ENCODE measurements at places on chromosomes 3 and 15.

- DNase-seq, result no peak
Measured at GRCh38 chr15:90020936-90021507, 19.9 kb downstream of the ZNF710 start.

GRCh38 chr3:27939940-27940339, 217.8 kb upstream of the EOMES start:
- no peak for DNase-seq

DNA sequence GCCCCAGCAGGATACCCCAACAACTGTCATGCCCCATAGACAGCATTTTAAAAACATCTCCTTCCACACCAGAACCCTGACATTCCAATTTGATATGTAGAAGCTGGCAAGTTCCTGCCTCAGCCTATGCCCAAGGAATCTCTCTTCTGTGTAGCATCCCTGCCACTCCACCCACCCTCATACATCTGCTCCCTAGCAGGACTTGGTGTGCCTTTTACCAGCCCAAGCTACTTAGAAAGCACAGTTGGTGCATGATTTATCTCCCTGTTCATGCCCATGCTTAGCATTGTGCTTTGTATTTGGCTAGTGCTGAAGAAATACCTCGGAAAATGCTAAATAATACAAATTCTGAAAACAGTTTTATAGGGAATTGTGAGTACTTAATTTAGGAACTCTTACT, 236.9 kb upstream of the HES1 start:
- DNase-seq, result no peak

- DNase-seq, result no peak
Measured at GRCh38 chr3:178536211-178537079, at the start of gene KCNMB2. Gene KCNMB2 (plus strand): TSS chr3:178536436.

GRCh38 chr3:54882129-54882833, 45.6 kb downstream of the LRTM1 start:
- no peak for DNase-seq

GRCh38 chr3:54966979-54967378, 39.1 kb upstream of the LRTM1 start:
- no peak for DNase-seq

- no peak for DNase-seq
Measured at GRCh38 chr3:187025656-187026316, 95.5 kb downstream of the ST6GAL1 start.

- DNase-seq, result no peak
Measured at GRCh38 chr3:89628856-89629670, 521.6 kb downstream of the EPHA3 start.

- peak; percentile 78 for DNase-seq
Measured at GRCh38 chr15:20356444-20356910, 185.1 kb downstream of the GOLGA6L6 start.

GRCh38 chr15:27123808-27124207, 152.8 kb downstream of the GABRG3 start:
- no peak for DNase-seq

- no peak for DNase-seq
Measured at GRCh38 chr3:50255251-50255615, 13.7 kb upstream of the SEMA3B start.

DNA sequence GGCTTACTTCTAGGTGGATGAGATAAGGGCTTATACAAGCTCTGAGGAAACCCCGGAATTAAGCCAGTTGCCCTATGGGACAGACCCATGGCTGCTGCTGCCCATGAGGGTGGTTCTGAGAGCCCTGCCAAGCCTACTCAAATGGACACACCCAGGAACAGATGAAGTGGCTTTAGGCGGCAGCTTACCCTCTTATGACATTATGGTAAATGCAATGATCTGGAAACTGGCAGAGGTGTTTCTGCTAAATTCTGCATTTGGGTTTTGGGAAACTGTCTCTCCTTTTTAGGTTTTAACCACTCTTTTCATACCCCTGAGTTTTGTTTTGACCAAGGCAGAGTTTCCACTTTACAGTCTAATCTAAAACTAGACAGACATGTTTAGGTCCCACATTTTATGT, 9.0 kb upstream of the ZBED2 start:
- DNase-seq, result no peak

DNA sequence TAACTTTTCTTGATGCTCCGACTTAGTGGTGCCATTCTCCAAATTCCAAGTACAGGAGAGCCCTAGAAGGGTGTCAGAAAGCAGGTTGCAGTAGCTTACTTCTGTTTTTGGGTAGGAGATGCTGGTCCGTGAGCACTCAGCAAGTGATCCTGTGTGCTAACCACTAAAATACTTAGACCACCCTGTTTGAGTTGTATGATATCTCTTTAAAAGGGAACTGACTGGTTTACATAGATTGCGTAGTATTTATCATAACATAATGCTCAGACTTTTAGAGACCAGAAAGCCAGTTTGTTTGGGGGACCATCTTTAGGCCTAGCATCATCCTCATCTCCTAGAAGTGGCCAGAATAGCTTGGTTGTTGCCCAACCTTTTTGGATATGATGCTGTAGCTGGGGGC, 26.7 kb downstream of the CTDSPL start:
- no peak for DNase-seq

DNA sequence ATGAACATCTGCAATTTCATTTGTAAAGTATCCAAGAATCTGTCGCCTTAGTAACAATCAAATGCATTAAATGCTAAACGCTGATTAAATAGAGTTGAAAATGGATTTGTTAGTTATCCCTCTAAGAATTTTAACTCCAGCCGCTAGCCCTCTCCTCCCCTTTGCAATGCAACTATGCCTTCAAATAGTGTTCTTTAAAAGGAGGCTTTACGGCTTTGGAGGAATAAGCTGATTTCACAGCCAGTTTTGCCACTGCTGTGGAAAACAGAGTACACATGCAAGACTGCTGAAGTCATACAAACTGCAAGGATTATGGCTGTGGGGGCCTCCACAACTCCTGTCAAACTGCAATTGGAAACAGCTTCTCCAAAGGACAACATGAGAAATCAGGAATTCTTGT, 89.2 kb downstream of the CERS3 start:
- no peak for DNase-seq

DNA sequence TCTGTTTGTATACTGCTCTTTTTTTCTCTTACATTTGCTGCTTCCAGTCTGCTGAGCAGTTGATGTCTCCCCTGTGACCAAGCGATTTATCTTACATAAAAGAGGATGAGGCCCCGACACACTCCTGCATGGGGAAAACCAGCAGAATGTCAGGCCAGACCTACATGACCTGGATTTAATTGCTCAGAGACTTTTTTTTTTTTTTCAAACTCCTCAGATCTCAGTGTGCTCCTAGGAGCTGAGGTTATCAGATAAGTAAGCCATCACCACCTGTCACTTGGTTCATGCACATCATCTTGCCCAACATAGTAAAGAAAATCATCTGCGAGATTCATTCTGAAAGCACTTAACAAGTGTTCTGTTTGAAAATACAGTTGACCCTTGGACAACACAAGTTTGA, 163.1 kb downstream of the PLCL2 start:
- no peak for DNase-seq

GRCh38 chr3:149203758-149204157, 17.9 kb downstream of the CP start:
- DNase-seq, result no peak

DNA sequence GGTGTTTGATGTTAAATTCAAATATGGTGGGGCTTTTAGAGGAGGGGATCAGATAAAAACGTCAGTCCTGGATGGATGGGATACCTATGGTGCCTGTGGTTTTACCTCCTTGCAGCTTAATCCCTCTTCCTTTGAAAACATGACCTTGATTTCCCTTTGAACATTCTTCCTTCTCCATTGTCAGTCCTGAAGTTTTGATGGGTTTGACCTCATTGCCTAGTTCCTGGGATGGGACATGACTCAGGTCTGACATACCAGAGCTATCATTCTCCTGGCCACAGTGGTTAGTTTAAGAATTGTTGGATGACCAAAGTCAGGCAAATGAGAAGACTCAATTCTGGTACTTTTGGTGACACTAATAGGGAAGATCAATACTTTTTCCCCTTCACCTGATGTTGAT, 87.2 kb downstream of the PRICKLE2 start:
- no peak for DNase-seq

- no peak for DNase-seq
Measured at GRCh38 chr3:29583861-29584260, 303.0 kb downstream of the RBMS3 start.

DNA sequence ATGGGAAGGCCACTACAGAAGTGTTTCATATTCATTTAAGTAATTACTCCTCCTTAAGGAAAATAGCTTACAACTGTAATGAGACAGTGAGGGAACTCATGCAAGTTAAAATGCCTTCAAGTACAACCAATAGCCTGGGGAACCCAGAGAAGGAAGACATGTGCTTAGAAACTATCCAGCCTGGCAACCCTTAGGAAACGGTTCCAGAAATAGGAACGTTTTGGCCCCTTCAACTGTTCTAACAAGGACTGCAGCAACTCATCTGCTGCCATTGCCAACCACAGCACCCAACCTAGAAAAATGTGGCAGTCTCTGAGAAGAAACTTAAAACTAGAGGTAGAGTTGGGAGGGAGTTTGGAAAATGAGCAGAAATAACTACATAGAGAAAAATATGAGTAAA, 147.5 kb upstream of the STRIT1 start:
- DNase-seq, result no peak

GRCh38 chr3:177150970-177151627, 46.2 kb downstream of the TBL1XR1 start:
- DNase-seq, result no peak

- no peak for DNase-seq
Measured at GRCh38 chr3:170296703-170297102, 60.8 kb upstream of the SKIL start.

DNA sequence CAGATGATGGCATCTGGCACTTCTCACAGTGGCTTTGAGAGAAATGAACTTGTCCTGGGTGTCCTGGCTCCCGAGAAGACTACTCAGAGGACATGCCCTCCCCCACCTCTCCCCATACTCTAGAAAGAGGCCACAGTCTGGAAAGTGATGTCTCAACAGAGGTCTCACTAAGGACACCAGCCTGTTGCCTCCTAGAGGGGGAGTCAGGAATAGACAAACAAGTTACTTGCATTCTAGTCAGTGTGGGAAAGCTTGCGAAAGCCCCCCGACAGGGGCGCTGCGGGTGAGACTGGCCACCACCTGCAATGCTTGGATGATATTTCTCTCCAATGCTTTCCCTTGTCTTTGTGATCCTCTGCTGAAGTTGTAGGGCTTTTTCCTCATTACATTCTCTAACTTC, 17.2 kb downstream of the B4GALT4 start:
- DNase-seq, result no peak

- no peak for DNase-seq
Measured at GRCh38 chr3:129514110-129514509, 14.3 kb upstream of the RHO start.

- DNase-seq, result no peak
Measured at GRCh38 chr15:66402761-66403284, 16.1 kb downstream of the MAP2K1 start.

GRCh38 chr15:81858586-81858985, 187.2 kb downstream of the MEX3B start:
- DNase-seq, result no peak

DNA sequence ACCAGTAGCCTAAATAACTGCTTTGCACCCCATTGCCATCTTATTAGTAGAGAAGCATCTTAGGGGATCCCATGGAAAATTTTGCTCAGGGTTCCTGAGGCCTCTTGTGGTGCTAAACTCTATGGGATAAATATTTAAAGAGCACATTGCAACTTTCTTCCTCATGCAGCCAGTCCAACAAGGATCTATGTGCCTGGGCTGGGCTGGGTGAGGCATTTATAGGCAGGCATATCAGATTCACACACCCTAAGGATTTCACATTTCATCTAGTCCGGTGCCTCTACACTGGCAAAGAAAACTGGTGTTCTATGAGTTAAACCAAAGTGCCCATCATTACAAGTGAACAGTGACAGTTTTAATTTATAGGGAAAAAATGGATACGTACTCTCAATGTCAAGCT, 512.3 kb downstream of the EDEM1 start:
- no peak for DNase-seq

DNA sequence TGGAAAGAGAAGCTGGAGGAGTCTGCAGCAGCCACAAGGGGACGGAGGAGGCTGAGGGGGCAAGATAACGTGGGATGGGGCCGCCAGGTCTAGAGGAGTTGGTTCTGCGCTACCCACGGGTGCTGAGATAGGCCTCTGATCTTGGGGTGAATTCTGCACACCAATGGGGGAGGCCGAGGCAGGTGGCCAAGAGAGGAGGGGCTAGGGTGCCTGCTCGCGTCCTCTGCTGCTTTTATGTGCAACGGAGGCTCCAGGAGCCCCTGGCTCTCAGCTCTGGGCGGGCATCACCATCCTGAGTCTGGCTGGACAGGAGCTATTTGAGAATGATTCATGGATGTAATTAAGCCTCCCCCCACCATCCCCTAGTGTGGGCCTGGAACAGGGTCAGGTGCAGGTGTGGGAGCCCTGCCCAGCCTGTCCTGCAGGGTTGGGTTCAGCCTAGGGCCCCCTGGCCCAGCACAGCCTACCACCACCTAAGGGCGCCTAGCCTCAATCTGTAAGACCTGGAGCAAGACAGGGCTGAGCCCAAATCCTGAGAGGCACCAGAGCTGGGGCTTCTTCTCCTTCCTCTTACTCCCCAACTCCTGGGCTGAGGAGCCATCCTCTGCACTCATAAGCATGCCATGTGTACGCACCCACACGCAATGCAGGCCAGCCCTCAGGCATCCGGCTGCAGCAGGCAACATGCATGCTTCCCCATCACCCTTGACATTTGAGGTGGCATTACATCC, 32.3 kb upstream of the SEMA3F start:
- DNase-seq, result no peak

DNA sequence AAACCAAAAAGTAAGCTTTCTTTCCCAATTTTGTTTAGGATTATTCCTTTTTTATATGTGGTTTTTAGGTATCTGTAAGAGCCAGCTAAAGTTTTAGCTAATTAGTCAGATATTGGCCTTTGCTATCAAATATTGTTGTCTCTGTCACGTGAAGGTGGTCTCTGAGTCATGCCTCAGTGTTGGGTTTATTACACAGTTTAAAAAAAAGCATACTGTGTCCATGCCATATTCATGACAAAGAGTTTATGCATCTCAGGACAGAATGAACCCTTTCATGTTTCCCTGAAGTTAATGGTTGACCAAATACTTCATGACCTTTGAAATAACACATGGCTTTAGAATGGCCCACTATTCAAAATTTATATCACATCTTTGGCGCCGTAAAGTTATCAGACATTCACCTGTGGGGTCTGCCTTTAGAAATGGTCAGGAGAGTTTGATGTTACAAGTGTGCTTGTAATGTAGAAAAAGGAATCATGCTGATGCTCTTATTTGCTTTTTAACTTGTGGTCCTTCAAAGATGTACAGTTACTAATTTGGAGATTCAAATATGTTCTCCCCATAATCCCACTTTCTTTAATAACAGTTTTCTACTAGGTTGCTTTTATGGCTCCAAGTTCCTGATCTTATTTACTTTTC, 101.5 kb downstream of the MYRIP start:
- no peak for DNase-seq

GRCh38 chr3:136831461-136831860, 12.5 kb downstream of the SLC35G2 start:
- no peak for DNase-seq
